Cortex of kidney (tissue), 1 donor: ENCODE measurements at places on chromosomes 7 and 10.

DNA sequence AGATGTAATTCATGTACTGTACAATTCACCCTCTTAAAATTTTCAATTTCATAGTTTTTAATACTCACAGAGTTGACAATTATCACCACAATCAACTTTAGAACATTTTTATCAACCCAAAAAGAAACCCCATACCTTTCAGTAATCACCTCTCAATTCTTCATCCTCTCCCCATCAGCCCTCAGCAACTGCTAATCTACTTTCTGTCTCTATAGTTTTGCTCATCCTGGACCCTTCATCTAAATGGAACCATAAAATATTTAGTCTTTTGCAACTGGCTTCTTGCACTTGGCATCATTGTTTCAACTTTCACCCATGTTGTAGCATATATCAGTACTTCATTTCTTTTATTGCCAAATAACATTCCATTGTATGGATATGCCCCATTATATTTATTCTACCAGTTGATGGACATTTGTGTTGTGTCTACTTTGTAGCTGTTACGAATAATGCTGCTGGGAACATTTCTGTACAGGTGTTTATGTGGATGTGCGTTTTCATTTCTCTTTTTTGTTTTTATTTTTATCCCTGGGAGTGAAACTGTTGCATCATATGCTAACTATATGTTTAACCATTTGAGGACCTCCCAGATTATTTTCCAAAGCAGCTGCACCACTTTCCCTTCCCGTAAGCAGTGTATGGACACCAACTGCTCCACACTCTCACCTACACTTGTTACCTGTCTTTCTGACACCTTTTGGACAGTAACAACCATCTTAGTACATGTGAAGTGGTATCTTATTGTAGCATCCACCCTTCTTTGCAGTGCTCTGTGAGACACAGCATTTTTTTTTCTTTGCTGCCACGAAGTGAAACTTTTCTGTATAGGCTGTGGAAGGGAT lies 65.4 kb upstream of the APBB1IP start:
- DNase-seq = no peak

DNA sequence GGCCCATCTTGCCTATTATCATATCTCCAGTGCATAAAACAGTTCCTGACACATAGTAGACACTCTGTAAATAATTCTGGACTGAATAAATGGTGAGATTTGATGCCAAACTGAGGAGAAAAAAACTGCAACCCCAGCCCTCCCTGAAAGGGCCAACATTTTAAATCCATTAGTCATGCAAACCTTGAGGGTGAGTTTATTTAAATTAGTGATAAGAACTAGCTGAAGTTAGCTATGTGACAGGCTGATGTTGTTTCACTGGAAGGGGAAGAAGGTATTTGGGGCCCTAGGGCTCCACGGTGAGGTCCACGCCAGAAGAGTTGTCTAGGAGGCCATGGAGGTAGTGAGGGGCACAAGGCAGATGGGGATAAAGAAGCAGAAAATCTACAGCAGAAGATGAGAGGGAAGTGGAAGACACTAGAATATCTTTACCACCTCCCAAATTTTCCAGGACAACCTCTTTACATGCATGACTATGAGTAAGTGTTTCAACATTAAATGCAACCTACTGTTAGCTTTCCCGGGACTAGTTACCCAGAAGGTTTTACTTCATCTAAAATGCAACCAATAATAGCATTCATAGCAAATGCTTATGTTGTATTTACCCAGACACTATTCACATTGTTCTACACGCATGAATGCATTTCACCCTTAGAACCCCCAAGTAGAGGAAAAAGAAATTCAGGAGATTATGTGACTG lies 183.2 kb upstream of the LYZL1 start:
- no peak for DNase-seq

DNA sequence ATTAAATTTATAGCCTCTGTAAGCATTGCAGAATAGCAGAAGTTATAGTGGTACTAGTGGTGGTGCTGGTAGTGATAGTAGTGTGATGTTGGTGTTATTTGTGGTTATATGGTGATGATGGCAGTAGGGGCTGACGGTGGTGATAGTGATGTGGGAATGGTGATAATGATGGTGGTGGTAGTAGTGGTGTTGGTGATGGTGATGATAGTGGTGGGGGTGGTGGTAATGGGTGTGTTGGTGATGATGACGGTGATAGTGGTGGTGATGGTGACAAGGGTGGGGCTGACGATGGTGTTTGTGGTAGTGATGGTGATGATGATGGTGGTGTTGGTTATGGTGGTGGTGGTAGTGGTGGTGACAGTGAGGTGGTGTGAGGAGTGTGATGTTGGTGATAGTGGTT lies 54.4 kb upstream of the MGAM2 start:
- no peak for DNase-seq

DNA sequence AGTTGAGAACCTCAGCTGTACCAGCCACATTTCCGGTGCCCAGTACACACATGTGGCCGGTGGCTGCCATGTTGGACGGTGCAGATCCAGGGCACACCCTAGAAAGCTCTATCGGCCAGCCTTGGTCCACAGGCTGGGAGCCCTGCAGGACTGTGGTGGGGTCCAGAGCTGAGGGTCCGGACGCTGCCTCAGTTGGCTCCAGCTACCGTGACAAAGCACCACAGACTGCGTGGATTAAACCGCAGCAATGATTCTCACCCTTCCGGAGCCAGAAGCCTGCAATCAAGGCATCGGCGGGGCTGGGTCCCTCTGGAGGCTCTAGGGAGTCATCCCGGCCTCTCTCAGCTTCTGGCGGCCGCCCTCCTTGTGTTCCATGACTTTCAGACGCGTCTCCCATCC lies 50.1 kb downstream of the PDGFA start:
- DNase-seq = no peak

DNA sequence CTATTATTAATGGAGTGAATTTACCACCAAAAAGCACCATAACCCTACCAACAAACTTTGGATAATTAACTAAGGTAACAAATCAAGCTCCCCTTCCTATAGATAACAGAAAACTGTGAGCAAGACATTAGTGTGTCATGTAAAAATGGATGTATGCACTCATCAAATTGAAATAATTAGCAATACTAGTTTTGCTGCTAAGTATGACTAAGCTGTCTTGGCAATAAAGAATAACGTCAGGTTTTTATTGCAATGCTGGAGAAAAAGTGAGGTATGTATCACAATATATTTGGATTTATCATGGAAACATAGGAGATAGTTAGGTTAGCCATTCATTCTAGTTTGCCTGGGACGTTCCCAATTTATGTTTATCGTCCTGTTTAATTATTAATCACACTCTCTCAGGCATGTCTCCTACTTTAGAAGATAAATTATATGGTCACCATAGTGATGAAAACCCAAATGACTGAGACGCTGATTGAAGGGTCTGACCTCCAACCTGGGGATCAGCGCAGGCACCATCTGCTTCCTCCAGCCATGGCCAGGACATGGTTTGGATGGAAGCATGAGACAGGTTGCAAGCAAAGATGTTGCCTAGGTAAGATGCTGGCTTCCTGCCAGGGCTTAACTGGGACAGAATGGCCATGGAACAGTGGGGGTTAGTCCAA lies 125.6 kb downstream of the FANK1 start:
- no peak for DNase-seq

DNA sequence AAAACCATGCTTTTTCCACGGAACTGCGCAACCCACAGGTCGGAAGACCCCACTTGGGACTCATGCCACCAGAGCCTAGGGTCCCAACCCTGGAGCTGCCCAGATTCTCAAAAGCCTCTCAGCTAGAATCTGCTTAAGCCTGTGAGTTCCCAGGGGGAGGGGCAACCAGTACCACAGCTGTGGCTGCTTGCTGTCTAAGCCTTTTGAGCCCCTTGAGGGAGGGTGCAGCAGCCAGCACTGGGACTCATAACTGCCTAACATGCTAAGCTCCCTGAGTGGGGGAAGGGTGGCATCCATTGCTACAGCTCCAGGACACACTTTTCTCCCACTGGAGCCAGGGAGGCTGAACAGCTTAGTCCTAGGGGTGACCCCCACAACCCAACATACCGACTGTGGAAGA lies 485.6 kb upstream of the GRM3 start:
- no peak for DNase-seq

- DNase-seq = no peak
Measured at GRCh38 chr10:17106991-17107390, 22.6 kb downstream of the CUBN start.

DNA sequence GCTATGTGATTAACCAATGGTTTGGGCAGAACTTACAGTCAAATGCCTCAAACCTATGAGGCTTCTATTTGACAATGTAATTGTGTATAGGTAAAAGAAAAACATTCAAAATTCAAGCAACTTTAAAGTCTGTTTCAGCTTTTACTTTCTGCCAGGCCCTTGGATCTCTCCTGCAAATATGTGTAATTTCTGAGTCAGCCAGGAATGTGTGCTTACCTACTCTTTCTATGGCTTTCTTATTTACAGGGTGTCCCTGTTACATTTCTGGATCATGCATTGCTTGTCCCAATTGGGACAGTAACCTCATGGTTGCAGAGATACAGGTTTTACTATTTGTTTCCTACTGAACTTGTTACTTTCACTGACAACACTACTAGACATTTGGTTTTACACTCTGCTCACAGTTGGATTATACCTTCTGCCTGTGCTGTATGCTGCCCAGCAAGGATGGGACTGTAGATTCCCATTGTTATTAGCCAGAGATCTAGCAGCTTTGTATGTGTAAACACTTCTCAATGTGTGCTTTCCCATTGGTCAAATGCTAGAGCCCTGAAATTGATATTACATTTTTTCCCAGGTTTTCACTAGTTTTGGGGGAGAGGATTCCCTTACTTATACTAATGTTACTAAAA lies 355.3 kb downstream of the ARL4A start:
- DNase-seq = no peak

DNA sequence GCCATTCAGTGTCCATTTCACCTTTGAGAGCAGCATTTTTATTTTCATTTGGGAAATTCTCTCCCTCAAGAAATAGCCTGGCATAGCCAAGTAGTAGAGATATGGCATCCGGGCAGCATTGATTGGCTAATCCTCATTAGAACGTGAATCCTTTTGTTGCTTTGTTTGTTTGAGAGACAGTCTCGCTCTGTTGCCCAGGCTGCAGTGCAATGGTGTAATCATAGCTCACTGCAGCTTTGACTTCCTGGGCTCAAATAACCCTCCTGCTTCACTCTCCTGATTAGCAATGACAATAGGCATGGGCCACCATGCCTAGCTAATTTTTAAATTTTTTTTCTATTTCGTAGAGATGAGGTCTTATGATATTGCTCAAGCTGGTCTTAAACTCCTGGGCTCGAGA lies 1174.9 kb upstream of the AUTS2 start:
- DNase-seq = no peak

DNA sequence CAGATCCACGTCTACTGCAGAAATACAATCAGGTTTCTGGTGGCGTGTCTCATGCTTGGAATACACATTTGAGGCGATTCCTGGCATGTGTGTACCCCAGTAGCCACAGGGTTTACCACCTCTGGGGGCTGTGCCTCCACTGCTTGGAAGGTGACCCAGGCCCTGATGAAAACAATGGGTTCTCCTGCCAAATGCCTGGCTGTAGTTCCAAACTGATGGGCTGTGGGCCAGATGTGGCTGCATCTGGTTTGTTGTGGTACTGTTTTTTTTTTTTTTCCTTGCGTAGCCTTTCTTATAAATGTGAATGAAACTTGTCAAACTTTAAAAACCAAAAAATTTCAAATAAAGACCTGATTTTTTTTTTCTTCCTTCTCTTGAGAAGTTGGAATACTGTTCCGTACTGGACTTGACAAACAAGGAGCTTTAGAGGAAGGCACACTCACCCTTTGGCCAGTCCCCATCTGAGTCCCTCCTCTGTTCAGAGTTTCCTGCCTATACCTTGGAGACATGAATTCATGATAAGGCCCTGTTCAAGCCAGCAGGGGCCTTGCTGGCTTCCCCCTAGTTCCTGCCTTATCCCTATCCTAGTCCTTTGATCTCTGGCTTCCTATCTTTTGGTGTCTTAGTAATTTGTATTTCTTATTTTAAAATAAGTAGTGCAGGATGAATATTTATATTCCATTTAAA lies 217.1 kb downstream of the PHTF2 start:
- no peak for DNase-seq
